ENCODE measurements at places on chromosomes 1 and 21.

- DNase-seq: peak; percentile 12
Observed at GRCh38 chr21:29487154-29487553, 188.4 kb downstream of the BACH1 start.

DNA sequence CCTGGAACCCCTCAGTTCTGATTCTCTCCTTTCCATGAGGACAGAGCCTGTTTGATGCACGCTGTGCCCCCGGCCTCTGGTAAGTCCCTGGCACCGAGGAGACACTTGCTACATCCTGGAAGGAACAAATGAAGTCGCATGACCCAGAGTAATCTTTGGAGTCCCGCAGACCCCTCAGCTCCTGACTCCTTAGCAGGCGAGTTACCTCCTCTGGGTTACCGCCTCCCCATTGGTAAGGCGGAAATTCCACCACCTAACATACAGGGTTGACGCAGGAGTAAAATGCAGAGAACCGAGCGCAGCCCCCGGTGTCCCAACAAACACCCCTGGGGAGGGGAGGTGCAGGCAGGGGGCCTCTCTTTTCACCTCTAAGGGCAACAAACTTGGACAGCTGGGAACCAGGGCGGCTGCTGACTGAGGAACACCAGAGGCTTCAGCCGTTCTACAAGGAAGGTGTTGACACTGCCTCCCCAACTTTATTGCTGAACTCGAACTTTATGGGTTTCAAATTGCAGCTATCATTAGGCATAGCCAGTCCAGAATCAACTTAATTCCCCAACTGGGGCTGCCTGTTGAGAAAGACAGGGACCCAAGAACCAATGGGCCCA is 115.3 kb upstream of the IFFO2 start:
- DNase-seq: no peak

DNA sequence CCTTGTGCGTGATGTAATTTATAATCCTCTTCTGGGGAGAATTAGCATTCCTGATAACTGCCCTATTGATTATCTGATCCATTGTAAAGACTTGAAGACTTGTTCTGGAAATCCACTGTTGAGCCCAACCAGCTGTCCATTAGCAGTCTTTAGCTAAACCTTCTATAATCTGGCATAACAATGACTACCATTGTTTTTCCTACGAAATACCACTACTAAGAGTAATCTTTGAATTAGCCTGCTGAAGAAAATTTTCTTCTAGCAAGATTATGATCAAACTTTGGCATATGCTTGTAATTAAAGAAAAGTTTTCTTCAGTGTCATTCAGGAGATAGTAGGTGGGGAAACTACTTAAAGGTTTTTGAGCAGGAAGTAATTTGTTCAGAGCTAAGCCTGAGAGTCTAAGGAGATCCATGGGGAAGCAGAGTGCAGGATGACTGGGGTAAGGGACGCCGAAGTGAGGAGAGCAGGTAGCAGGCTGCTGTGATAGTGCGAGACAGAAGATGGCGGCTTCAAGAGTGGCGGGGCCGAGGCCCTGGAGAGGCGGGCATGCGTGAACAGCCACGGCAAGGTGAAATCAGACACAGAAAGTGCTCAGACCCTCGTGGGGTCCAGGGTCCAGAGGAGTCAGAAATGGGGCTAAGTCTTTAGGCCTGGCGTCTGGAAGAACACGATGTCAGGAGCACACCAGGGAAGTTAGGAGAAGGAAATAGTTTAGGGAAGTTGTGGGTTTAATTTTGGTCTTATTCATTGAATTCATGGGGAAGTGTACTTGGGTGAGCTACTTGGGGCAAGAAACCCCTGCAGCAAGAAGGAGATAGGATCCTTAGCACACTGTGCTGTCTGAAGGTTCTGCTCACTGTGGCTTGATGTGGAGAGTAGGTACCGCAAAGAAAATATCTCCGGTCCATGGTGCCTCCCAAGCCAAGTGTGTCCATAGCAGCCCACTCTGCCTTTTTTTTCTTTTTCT is 112.6 kb upstream of the ADAR start:
- DNase-seq: no peak

GRCh38 chr1:174764191-174764590 is 235.6 kb upstream of the CACYBP start:
- no peak for DNase-seq

DNA sequence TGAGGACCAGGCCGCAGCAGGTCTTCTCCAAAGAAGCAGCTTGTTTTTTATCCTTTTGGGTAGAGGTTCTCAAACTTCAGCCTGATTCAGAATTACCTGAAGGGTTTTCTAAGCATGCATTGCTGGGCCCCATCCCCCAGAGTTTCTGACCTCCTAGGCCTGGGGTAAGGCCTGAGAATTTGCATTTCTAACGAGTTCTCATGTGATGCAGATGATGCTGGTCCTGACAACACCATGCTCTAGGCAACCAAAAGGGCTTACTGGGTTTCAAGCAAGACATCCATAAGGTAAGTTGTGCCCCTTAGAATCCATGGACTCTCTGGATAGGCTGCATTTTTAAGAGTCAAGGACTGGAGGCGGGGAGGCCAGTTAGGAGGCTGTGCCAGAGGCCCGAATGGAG is 295.1 kb downstream of the HHIPL2 start:
- DNase-seq: no peak

GRCh38 chr1:217026531-217026930 is 303.3 kb upstream of the ESRRG start:
- DNase-seq: no peak

- no peak for DNase-seq
Observed at GRCh38 chr1:153963850-153964331, 554 bp upstream of the SLC39A1 start.

- no peak for DNase-seq
Observed at GRCh38 chr1:47875036-47875435, 122.1 kb downstream of the TRABD2B start.

DNA sequence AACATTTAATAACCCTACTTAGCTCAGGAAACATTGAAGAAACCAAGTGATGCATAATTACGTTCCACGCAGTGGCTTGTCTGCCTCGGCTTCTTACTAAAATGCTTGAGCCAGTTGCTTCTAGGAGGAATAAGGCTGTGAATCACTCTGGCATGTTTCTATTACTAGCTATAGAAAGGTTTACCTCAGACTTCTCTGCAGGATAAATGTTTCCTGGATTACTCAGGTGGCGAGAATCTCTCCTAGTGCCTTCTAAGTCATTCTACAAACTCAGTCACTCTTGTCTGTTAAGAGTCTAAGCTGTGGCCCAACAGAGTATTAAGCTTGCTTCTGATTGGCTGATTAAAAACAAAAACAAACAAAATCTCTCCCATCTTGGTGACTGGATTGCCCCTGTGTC is 92.0 kb upstream of the RALGPS2 start:
- no peak for DNase-seq

GRCh38 chr1:38258085-38258627 is 211.6 kb upstream of the POU3F1 start:
- DNase-seq: no peak

DNA sequence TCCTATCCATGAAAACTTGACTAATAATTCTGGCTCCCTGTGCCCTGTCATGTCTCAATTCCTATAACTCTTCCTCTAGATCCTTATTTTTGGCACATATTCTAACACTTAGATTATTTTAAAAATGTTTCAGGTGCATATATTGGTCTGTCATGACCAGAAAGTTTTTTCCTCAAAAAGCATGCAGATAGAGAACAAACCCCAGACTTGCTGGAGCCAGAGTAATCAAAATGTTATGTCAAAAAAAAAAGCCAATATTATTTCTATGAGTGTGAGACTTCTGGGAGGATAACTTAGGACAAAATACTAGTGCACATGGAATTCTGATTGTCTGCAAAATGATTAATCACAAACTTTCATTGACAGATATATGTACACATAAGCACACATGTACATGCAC is 135.1 kb upstream of the MROH9 start:
- DNase-seq: no peak

DNA sequence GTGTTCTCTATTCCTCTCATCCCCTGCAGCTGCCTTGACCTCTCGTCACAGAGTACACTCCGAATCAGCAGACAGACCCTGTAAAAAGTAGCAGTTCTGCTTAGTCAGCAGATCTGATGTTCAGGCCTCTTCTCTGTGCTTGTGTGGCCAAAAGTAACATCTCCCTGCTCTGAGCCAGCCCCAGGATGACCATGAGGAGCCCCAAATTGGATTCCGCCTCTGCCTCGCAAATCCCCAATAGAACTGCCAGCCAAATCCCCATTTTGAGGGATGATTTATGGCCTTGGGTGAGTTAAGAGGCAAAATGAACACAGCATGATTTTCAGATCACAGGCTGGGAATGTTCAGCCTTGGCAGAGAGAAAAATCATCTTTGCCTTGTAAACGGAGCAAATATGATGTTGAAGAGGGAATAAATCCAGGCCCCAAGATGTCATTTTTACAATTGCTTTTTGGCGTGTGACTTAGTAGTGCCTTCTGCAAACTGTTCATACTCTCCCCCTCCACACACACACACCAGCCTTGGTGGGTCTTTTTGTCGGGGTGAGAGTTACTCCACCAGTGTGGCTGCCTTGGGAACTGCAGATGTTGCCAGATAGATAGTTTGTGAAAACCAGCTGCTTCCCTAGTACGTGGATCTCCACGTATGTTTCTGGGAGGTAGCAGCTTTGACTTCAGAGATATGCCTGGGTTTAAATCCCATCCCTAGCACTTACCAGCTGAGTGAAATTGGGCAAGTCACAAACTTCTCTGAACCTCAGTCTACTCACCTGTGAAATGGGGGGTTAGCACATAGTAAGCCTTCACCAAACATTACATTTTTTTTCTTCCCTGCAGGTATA is 77.8 kb downstream of the MAN1C1 start:
- DNase-seq: no peak

DNA sequence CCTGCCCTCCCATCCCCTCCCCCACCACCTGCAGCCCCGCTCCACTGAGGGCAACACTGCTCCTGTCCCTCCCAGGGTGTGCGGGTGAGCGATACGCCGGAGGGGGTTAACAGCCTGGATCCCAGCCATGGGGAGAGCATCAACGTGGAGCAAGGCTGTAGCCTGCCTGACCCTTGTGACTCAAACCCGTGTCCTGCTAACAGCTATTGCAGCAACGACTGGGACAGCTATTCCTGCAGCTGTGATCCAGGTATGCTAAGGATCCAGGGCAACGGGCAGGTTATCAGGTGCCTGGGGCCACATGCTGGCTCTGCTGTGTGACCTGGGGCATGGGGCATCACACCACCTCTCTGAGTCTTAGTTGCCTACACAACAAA is 15.0 kb downstream of the CELSR2 start:
- DNase-seq: no peak

- DNase-seq: peak; percentile 57
Observed at GRCh38 chr1:111848852-111849545, 93.3 kb downstream of the DDX20 start.

DNA sequence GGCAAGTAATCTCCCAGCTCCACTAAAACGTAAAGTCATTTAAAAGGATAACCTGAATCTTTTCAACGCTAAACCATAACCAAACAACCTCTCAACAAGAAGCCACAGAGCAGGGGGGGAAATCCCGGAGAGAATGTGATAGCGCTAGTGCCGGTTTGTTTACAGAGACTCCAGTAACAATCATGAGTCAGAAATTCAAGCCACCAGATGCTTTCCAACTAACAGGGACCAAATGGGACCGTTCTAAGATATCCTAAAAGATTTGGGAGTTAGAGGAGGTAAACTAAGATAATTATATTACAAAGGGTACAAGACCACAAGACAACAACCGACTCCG is 825 bp downstream of the DCAF8 start:
- no peak for DNase-seq

DNA sequence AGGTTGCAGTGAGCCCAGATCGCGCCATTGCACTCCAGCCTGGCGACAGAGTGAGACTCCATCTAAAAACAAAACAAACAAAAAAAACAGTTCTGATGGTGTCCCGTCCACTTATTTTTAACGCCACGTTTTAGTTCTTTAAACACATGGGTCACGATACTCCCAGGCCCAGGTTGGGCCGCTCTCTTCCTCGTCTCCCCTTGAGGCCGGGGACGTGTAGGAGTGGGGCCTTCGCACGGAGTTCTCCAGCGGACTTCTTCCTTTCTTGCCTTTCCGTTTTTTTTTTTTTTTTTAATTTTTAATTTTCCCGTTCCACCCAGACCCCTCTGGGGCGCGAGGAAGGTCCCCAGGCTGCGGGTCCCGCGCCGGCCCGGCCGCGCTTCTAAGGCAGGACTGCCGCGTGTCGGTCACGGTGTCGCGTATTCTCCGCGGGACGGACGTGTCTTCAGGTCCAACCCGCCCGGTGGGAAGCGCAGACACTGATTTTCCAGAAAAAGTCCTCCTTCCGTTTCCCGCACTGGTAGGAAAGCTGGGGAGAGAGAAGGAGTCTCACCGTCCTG is 47.5 kb upstream of the SLC19A1 start:
- no peak for DNase-seq

GRCh38 chr1:212938846-212939245 is 11.5 kb upstream of the VASH2 start:
- DNase-seq: no peak

DNA sequence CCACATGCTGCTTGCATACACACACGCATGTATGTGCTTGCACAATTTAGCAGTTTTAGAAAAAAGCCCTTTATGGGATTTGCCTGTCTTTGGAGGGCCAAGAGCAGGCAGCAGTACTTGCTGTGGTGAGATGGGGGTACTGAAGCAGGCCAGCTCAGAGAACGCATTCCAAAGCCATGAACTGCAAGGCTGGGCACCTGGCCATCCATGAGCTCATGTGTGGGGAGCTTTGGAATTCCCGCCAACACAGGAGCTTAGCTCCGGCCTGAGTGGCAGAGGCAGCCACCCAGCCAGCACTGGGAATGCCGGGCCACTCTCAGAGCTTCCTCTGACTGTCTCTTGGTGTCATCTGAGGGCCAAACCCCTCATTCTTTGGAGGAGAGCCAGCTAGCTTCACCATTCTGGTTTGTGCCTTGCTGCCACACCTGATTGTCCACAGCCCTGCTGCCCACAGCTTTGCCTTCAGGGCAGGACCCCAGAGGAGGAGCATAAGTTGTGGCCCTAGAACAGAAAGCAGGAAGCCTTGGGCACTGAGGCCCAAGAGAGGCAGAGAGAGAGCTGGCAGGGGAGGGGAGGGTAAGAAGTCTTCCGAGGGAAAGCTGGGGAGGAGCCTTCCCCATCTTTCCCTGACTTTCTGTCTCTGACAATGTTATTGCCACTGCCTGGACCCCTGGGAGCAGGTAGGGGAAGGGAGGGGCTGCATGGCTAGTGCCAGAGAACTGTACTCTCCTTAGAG is 92.1 kb upstream of the POU3F1 start:
- DNase-seq: peak; percentile 33

DNA sequence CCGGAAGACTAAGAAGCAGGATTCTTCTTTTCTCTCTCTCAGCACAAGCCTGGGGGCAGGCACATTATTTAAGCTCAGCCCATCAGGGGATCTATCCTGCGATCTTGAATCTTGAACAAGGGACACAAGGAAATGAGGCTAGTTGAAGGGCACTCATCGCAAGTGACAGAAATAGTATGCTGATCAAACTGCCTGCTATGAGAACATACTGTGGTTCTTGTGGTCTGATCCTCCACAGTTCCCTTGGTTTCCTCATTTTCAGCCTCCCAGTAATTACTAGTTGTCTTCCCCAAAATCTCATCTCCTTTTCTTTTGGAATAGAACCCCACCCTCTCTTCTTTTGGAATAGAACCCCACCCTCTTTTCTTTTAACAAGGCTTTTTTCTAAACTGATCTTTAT is 6.5 kb downstream of the ANKRD45 start:
- no peak for DNase-seq

GRCh38 chr1:158992787-158993312 is 16.9 kb upstream of the IFI16 start:
- DNase-seq: no peak
